ENCODE measurements at places on chromosomes 16 and 17.
A peak's percentile ranks its signal among the peaks of the same experiment; 100 is the strongest.

DNA sequence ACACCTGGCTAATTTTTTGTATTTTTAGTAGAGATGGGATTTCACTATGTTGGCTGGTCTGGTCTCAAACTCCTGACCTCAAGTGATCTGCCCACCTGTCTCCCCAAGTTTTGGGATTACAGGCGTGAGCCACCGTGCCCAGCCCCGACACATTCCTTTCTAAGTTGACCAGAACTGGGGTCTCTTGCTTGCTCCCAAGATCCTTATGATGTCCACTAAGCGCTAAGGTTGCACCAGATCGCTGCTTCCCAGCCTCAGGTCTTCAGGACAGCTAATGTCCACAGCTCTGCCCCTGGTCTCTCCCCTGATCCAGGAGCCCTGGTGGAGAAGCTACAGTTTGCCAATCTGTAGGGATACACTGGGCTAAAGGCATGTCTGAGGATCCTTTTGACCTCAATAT is 29.5 kb downstream of the NSMCE1 start:
- DNase-seq = no peak

DNA sequence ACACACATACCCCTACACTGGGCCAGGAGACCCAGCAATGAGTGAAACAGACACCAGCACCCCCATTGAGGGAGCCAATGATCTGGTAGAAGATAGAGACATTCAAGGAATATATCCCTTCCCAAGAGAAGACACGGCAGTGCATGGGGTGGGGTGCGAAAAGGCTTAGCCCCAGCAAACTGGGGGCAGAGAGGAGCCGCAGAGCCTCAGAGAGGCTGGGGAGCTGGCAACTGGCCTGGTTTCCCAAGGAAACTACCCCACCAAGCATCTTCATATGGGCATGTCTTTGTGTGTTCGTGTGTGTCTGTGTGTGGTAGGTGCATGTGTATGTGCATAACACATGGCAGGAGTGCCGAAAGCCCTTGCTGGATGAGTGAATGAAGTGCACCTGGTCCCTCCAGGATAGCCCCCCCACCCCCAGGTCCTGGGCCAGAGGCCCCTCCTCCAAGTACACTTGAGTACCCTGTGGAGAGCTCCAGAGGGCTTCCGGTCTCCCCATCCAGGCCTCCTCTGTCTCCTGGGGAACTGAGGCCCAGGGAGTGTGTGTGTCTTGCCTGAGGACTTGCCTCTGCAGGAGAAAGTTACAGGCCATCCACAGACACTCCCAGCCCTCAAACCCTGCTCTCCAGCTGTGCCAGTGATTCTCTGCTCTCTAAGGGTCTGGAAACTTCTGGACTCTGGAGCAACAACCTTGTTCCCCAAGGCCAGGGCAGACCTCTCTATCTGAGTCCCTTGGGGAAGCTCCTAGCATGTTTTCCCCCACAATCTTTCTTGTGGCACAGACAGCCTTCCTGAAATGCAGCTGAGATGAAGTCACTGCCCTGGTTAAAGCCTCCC is 15.9 kb downstream of the TBX2 start:
- no peak for DNase-seq

- no peak for DNase-seq
Measured at GRCh38 chr17:37735165-37735564, 9.7 kb downstream of the HNF1B start.

GRCh38 chr16:66386629-66387622 is 20.4 kb downstream of the CDH5 start:
- no peak for DNase-seq

DNA sequence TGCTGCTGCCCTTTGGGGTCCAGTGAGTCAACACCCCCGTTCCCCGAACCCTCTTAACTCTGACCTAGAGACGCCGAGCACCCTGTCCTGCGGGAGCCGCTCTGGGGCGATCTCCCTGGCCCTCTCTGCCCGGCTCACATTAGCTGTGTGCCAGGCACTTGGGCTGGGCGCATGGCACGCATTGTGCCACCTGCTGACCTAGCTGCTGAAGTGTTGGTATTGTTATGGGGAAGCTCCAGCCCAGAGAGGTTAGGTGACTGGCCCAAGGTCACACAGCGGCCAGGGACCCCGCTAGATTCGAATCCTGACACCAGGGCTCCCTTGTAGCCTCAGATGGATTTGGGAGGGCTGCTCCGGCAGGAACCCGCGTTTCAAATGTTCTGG is 1.1 kb downstream of the HSD17B1 start:
- DNase-seq = no peak

- DNase-seq = no peak
Measured at GRCh38 chr16:82867485-82867884, 240.7 kb downstream of the CDH13 start.

- DNase-seq = peak; percentile 40
Measured at GRCh38 chr16:11915114-11915643, 577 bp downstream of the GSPT1 start.

DNA sequence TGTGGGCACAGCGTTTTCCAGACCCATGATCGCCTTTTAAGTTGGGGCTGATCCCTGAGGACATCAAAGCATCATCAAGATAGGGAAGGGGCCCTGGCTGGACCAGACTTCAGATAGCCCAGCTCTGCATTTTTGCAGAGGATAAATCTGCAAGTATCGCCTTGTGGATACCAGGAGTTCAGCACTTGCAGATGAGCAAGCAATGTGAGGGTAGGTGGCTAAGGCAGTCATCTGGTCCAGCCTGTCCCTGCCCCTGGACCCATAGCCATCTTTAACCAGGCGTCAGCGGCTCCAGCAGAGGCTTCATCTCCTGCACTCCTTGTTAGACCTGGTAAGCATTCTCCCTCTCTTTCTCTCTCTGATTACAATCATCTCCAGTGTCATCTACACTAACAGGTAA is 9.0 kb upstream of the MRPS23 start:
- DNase-seq = no peak

- no peak for DNase-seq
Measured at GRCh38 chr17:66636111-66636510, 198.8 kb upstream of the CACNG5 start.

GRCh38 chr16:8722025-8722348 is 47.6 kb downstream of the ABAT start:
- DNase-seq = no peak

- no peak for DNase-seq
Measured at GRCh38 chr16:65222049-65222448, 100.2 kb upstream of the CDH11 start.

GRCh38 chr17:40862985-40863733 is 3.9 kb downstream of the KRT12 start:
- DNase-seq = no peak

- DNase-seq = no peak
Measured at GRCh38 chr16:11136600-11136999, 119.4 kb downstream of the SOCS1 start.

GRCh38 chr17:58383892-58384462 is 32.0 kb upstream of the SUPT4H1 start:
- DNase-seq = no peak

DNA sequence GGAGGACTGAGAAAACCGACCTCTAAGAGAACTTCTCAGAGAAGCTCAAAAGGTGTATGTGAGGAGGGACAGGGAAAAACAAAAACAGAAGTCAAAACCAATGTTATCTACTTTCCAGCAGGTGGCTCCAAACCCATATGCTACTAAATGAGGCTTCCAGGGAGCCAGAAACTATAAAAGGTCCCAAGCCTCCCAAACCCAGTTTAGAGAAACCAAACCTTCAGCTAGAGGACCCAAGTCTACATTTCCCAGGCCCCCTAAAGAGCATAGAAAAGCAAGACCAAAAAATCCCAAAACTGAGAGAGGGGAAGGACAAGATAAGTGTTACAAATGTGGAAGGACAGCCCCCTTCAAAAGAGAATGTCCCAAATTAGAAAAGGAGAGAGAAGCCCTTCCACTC is 3.7 kb downstream of the HPR start:
- peak; percentile 29 for DNase-seq

DNA sequence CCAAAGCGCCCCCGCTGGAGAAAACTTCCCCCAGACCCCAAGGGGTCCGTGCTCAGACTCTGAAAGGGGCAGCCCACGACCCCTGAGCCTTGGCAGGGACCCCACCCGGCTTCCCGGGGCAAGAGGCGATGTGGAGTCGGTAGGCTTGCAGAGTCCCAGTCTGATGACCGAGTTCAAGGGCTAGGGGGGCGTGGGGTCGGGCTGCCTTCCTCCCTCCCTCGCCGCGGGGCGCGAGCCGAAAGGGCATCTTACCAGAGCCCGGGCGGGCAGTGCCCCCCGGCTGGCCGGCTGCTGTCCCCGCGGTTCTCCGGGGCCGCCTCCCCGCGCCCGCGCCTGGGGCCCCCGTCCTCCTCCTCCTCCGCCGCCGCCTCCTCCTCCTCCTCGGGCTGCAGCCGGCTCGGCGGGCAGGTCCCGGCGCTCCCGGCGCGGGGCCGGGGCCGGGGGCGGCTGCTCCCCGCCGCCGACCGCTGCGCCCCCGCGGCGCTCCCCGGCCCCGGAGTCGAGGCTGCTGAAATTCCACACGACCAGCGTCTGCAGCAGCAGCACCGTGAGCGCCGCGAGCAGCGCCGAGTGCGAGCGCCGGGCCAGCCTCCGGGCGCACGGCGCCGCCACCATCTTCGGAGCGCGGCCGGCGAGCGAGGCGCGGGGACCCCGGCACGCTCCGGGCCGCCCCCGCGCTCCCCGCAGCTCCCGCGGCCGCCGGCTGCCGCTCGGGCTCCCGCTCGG is 415 bp downstream of the XYLT1 start:
- DNase-seq = peak; percentile 22

GRCh38 chr17:49851387-49852291 is 3.8 kb upstream of the TAC4 start:
- peak; percentile 74 for DNase-seq

DNA sequence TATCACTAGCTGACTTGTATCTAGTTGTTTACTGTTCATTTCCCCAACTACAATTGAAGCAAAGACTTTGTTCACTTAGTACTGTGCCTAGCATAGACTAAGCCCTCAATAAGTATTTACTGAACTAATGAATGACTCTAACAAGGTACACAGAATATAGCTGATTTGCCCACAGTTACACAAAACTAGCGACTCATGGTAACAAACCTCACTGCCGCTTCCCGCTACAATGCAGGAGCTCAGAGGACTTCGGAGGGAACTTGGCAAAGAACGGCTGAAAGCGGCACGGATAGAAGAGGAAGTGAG is 524 bp downstream of the EFTUD2 start:
- DNase-seq = peak; percentile 35

DNA sequence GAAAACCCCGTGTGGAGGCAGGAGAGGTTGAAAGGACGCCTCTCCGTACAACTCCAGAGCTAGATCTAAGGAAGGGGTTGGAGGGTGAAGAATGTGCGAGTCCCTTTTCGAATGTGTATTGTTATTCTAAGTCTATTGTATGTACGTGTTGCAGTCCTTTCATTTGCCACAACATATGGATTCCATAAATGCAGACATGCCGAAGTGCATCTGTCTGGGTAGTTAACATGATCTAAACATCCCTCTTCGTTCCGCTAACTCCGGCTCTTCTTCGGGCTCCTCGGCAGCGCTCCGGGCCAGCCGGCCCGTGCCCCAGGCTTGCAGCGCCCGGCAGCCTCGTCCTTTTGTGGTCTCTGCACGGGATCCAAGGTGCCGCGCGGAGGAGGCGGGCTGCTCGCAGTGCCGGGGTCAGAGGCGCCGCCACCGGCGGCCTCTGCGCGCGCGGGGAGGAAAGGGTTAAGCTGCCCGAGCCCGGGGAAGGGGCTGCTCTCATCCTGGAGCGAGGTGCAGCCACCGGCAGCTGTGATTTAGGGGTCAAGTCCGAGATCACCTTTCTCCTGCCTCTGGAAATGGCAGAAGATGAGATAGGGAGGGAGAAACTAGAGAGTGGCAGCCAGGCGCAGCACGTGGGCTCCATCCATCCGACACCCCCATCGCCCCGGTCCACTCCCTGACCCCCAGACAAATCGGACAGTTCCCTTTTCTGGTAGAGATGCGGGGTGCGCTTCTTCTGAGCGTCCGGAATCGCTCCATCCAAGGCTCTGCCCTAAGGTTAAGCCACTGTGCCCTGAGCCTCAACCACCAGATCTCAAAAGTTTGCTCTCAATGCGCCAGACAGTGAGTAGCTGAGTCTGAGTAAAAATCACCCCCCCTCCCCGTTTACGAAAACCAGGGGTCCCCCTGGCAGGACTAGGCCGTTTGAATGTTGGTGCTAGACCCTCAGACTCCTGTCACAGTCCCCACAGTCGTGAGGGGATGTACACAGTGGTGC is 15.1 kb upstream of the ZFHX3 start:
- no peak for DNase-seq

- no peak for DNase-seq
Measured at GRCh38 chr17:41391535-41391934, 5.9 kb downstream of the KRT31 start.

- DNase-seq = no peak
Measured at GRCh38 chr17:2157675-2158395, 102.9 kb downstream of the HIC1 start.

DNA sequence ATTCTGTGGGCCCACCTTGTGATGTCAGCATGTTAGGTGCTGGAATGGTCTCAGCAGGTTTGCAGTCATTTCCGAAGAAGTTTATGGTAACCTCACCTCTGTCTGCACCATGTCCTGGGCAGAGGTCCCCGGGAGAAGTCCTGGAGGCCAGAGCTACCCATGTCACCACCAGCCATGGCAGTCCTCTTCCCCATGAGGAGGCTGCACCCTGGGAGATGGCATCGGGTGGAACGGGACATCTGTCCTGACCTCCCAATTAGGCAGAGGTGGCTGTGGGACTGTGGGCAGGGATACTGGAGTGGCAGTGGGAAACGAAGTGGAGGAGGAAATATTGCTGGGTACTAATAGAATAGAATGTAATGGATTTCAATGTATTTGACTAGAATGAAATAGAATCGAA is 511.8 kb upstream of the WSB1 start:
- DNase-seq = no peak

- no peak for DNase-seq
Measured at GRCh38 chr17:48577330-48577945, 712 bp downstream of the HOXB4 start.

GRCh38 chr16:50778284-50779163 is 36.6 kb downstream of the CYLD start:
- DNase-seq = no peak

GRCh38 chr17:82113941-82114340 is 15.9 kb upstream of the FASN start:
- DNase-seq = no peak

DNA sequence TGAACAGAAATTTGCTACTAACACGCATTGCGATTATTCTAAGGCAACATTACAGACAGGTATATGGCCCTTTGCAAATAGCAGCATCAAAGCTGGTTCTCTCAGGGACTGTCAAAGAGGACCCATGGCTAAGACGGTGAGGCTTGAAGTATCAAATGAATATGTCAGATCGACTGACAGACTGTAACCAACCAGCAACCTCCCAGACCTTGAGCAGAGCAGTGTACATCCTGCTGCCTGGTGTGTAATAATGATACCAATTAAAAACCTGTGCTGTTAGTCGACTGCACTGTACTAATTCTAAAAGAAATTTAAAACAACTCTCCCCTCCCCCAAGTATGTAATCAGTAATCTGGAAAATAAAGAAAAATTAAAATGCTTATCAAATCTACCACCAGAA is 35.9 kb upstream of the GHDC start:
- DNase-seq = no peak

DNA sequence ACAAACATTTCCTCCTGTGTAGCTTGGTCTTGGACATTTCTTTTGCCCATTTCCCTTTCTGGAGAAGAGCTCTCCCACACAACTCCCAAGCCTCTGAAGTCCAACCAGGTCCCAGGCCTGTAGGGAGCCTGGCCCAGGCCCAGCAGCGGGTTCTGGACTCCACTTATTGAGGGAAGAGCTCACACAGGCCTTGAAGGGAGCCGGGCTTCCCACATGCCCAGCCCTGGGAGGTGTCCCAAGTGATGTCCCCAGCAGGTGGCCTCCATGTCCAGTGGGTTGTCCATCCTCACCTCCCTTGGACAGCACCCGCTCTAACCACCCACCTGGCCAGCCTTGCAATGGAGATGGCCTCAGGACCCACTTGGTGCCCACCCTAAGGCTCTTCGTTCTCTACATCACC is 5.9 kb upstream of the EPX start:
- DNase-seq = no peak

GRCh38 chr17:81833921-81834830 is 674 bp downstream of the PPP1R27 start:
- DNase-seq = no peak
